ENCODE measurements at places on chromosomes 2 and 18.

DNA sequence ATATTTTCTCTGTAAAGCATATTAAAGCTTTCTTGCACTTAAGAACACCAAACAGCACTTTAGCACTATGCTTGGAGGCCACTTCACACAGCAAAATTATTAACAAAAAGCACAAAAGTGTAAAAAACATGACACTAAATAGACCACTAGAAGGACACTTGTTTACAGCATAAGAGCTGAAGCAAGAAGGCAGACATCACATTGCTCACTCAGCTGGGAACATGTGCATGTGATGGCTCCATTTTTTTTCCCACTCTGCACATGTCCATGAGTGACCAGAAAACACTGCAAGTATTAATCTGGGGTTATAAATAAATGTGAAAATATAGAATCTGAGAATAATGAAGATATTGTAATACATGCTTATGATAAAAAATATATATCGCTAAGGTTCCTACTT lies 103.1 kb upstream of the MAPRE2 start:
- no peak for DNase-seq

DNA sequence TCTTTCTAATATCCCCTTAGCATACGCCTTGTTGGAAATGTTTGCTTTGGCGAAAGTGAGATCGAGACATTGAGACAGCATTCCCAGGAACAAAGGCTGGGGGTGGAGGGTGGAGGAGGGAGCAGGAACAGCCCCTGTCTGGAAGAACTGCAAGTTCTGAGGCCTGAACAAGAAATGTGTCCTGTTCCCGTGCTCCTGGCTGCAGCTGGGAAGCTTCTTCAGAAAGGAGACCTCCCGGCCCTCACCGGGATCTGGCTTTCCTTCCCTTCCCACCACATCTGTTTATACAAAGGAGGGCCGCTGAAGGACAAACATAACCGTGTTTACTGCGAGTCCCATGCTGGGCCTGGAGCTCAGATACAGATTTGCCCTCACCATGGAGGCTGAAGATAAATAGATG lies 35.9 kb downstream of the AFF3 start:
- DNase-seq, result no peak

GRCh38 chr2:155223781-155224406 lies 525.4 kb downstream of the KCNJ3 start:
- DNase-seq, result no peak

- DNase-seq, result no peak
Observed at GRCh38 chr2:227030789-227031188, 133.2 kb downstream of the COL4A4 start.

DNA sequence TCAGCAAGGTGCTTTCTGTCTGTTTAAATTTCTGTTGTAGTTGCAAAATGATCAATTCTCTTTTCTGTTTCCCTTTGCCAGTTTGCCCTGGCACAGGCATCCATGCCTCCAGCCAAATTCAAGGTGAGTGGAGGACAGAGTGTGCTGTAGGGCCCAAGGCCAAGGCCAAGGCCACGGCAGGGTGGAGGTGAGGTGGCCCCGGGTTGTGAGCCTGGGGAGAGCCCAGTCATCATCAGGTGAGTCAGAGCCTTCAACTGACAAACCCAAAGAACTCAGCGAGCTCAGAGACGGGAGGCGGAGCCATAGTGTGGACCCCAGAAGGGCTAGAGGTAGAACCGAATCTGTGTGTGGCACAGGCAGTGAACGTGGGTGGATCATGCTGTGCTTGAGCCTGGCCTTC lies 55.7 kb downstream of the BCL2L11 start:
- DNase-seq, result no peak

DNA sequence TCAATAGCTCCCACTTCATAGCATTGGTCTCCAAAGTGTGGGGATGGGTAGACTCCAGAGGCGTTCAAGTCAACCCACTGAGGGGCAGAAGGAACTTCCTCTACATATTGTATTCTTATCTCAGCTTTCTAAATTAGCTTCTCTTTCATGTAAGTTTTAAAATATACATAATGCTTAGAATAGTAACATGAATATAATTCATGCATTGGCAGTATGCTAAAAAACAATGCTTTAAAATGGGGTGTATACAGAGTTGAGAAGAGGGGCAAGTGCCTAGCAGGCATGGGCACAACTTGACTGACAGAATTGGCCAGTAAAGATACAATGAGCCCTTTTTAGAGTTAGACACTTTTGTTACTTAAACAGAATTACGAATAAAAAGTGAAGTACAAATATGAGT lies 212.2 kb downstream of the ZRANB3 start:
- DNase-seq, result no peak

- no peak for DNase-seq
Observed at GRCh38 chr2:112493048-112493447, 11.1 kb downstream of the TTL start.

DNA sequence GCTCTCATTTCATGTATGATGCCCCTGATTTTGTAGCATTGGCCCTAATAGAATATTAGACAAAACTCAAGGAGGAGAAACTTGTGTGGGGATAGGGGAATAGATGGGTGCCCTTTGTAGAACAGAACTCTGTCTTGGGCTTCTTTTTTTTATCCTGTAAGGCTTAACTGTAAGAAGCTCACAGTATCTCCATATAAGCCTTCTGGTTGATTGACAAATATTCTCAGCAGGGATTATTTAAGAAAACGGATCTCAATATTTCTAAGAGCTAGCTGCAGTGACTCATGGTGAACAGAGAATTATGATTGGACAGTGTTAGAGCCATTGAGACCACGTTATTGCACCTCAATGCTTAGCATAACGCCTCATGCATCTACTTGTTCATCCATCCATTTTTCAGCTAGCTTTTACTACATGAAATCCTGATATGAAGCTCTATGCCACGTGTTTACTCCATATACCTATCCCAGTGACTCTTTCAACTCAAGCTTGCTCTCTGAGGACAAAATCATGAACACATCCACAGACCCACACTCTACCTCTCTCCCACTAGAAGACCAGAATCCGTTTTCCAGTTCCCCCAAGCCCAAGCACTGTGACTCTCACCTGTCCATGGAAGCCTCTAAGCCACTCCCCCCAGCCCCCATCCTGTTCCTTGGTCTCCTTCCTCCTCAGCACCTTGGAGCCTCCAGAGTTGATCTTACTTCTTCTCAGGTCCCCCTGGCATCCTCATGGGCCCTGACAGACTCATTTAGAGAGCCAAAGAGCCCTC lies 99.2 kb downstream of the BCL2L11 start:
- DNase-seq, result no peak

DNA sequence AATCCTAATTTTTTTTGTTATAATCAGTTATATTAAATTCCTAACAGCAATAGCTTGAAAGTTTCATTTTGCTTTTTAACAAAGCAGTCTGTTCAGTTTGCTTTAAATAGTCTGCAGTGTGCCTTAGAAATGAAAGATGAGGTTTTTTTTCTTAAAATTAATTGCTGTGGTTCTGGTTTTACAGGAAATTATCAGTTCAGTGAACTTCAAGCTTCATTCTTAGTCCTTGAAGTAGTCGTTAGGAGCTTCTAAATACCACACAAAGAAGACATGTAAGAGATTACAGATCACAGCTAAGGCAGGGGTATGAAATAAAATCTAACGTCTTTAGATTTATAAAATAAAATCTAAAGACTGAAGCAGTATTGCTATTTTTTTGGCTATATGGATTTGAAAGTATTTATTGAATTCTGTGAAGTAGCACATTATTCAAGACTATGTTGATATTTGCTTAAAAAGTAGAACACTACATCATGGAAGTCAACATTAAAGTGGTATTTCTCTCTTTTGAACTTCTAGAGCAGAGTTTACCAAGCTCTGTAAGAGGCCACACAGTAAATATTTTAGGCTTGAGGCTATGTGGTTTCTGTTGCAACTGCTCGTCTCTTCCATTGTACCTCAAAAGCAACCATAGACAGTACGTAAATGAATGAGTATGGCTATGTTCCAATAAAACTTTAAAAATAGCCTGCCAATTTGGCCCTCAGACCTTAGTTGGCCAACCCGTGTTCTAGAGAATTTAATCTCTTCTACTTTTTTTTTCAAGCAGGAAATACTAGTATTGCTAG lies 81.5 kb upstream of the STON1 start:
- DNase-seq, result no peak

- no peak for DNase-seq
Observed at GRCh38 chr2:229740279-229740678, 25.9 kb upstream of the DNER start.

DNA sequence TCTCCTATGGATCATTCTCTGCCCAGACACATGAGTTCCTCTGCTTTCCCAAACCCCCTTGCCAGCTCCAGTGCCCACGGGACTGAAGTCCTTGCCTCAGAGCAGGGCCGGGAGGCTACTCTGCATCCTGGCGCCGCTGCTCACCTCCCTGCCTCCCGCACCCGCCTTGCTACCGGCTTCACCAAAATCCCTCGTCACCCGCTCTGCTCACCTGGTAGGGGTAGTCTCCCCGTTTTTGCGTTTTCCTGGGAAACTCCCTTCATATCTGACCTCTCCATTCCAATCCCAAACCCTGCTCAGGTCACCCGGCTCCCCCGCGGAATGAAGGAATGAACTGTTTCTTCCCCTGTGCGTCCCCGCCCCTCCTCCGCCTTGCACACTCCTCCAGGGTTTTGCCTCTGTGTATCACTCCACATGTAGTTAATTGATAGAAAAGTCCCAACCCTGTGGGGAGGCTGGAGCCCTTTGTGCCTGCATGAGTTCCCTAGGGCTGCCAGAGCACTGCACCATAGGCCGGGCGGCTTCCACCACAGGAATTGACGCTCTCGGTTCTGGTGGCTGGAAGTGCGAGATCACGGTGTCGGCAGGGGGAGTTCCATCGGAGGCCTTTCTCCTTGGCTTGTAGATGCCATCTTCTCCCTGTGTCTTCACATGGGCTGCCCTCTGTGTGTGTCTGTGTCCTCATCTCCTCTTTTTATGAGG lies 2.0 kb upstream of the DGKD start:
- no peak for DNase-seq

GRCh38 chr2:98876741-98877140 lies 59.3 kb downstream of the CRACDL start:
- DNase-seq, result no peak

- DNase-seq, result no peak
Observed at GRCh38 chr2:3040496-3041140, 337.0 kb downstream of the EIPR1 start.

GRCh38 chr2:113677330-113677729 lies 50.3 kb downstream of the RABL2A start:
- no peak for DNase-seq

DNA sequence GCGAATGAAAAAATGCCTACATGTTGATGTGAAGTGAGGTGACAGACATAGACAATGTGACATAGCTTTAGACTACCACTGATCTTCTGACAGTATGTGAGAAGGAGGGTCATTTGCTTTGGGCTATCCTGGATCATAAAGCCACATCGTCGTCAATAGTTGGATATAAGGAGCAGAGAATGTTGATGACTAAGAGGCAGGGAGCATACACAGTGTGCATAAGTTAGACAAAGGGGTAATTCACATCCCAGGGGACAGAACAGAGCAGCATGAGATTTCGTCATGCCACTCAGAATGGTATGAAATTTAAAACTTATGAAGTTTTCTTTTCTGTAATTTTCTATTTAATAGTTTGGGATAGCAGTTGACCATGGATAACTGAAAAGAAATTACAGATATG lies 403.2 kb downstream of the DSC3 start:
- DNase-seq, result no peak

GRCh38 chr18:59377613-59378337 lies 18.7 kb upstream of the LMAN1 start:
- no peak for DNase-seq

DNA sequence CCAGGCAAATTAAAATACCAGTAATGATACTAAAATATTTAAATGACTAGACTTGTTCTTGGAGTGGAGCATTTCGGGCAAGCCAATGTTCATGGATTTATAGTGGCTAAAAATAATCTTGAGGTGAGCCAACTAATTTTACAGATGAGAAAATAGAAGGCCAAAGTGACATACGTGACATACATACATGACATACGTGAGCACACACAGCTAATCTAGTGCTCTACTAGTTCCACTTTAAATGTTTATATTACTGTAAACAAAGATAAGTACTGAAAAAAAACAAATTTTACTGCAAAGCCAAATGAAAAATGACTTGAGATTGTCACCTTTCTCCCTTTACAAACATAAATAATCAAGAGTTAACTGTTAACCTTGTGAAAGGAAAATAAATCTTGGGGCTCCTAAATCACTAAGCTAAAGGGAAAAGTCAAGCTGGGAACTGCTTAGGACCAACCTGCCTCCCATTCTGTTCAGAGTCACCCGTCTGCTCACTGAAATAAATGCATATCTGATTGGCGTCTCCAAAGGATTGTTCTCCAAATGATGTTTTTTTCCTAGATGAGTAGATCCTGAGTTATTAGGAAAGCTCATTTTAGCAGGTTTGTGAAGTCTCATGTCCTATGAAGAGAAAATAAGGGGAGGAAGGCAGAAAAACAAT lies 96.7 kb downstream of the PMS1 start:
- no peak for DNase-seq

- DNase-seq, result no peak
Observed at GRCh38 chr2:207766041-207766551, 3.6 kb downstream of the FZD5 start.

DNA sequence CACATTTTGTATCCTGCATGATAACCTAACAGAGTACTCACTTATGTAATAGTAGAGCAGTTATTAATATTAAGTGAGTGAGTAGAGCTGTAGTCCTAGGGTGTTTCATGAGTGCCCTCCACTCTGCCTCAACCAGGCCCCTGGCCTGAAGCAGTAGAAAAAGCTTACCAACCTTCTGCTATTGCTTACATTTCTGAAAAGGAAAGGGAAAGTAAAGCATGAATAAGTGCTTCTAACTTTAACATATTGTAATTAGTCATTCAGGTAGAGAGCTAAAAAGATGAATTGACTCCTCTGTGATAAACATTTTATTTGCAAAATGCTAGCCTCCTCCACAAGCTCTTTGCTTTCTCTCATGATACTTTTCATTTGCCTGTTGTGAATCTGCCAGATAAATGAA lies 94.7 kb upstream of the RPE start:
- no peak for DNase-seq

DNA sequence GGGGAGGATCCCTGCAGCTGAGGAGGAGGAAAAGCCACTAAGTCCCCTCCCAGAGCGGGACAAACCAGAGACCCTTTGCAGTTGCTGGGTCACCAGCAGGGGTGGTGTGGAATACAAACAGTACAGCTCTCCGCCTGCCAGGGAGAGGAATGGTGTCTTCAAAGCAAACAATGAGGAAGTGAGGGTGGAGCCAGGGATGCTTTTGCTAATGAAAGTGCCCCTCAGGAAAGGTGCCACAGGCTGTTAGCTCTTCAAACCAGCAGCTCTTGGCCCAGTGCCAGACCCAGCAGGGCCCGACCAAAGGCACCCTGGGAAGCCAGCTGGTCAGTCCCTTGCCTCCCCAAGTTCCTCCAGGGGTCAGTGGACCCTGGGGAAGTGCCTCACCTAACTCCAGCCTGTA lies 102.8 kb downstream of the HIBCH start:
- no peak for DNase-seq

GRCh38 chr2:152161598-152161997 lies 14.0 kb downstream of the STAM2 start:
- no peak for DNase-seq

GRCh38 chr2:192286093-192286701 lies 91.5 kb upstream of the TMEFF2 start:
- no peak for DNase-seq
